ENCODE measurements at places on chromosomes 6 and 20.

- DNase-seq = peak; percentile 57
Observed at GRCh38 chr20:57685146-57685758, 24.6 kb downstream of the PMEPA1 start.

DNA sequence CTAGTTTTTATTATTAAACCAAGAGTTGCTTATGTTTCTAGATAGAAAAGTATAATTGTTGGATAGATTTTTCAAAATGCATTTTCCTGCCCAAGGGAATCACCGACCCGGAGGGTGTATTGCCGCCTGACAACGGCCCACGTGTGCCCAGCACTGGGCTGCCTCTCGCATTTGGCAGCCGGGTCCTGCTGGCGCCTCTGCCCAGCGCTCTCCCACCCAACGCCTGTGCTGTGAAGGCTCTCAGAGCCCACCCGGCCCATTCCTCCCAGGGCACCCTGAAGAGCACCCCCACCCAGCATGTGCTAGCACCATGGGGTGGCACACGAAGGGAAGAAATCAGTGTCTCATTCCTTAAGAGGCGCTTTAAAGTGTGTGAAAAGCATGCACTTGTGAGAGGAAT lies 88.3 kb upstream of the AFDN start:
- DNase-seq = no peak

DNA sequence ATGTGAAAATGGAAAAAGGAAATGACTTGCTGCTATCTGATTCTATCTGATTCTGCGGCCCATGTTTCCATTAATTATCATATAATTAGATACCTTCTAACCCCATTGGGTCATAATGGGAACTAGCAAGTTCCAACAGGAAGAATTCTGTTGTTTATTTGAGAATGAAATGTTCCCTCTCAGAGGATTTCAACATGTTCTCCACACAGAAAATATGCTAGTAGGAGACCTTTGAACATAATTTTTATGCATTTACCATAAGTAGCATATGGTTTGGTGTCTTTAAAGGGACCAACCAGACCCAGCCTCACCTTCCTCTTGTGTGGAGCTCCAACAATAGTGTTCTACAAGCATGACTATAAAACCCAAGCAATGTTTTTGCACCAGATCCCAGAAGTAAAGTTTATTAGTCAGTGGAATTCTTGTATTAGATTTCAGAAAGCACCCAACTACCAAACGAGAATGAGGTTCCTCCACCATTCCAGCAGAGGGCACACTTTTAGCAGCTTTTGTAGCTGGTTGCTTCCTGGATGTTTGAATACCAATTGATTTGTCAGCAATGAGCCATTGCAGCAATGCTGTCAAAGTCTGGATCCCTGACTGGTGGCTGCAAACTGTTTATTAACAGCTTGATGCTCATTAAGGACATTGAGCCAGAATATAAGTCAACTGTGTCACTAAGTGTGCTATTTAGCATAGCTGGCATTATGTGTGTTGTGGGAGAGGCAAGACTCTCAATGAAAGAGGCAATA lies 143.6 kb upstream of the GJE1 start:
- no peak for DNase-seq

DNA sequence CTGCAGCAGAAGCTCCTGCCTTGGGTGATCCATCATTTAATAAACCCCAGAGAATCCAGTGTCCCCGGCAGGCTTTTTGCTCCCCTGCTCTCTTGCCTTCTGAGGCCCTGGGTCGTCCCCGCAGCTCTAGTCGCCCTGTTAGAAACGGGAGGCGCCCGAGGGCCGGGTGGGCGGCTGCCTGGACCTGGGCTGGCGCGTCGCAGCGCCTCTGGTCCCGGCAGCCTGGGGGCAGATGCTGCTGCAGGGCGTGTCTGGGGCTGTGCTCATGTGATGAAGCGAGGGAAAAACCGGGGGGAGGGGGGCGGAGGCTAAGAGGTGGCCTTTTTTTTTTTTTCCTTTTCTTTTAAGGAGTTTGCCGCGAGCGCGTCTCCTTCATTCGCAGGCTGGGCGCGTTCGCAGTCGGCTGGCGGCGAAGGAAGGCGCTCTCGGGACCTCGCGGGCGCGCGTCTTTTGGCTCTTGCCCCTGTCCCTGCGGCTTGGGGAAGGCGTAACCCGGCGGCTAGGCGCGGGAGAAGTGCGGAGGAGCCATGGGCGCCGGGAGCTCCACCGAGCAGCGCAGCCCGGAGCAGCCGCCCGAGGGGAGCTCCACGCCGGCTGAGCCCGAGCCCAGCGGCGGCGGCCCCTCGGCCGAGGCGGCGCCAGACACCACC lies 394 bp downstream of the AKAP12 start:
- DNase-seq = peak; percentile 77

- DNase-seq = no peak
Observed at GRCh38 chr6:39729945-39730344, 4.7 kb upstream of the KIF6 start.

DNA sequence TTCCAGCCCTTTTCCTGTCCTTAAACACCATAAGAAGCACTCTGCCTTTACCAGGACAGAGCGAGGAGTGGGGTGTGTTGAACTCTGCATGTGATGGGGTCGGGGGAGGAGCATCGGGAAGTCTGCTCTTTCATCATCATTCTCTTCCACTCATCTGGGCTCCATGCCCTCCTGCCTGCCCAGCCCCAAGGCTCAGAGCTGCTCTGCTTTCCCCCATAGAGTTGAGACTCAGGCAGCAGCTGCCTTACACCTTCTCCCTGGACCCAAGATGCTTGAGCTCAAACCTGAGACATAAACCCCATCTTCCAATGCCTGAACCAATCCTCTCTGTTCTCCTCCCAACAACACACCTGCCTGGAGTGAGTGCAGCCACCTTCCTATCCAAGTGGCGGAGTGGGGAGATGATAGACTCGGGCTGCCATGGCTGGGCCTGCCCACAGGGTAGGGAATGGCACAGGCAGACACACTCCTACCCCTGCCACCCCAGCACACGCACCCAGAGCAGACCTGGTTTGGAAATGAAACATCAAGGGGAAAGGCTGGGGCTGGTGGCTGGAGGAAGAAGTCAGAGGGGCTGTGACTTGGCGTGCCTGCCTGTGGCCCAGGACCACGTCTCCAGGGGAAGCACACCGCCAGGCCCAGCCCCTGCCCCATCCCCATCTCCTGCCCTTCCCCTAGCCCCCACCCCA lies 28.4 kb downstream of the TFEB start:
- no peak for DNase-seq

GRCh38 chr6:89371849-89372505 lies 19.5 kb upstream of the UBE2J1 start:
- peak; percentile 43 for DNase-seq

Measured in NCI-H1105 (cell line).